ENCODE measurements at places on chromosomes 3 and 15.
A peak's percentile ranks its signal among the peaks of the same experiment; 100 is the strongest.

DNA sequence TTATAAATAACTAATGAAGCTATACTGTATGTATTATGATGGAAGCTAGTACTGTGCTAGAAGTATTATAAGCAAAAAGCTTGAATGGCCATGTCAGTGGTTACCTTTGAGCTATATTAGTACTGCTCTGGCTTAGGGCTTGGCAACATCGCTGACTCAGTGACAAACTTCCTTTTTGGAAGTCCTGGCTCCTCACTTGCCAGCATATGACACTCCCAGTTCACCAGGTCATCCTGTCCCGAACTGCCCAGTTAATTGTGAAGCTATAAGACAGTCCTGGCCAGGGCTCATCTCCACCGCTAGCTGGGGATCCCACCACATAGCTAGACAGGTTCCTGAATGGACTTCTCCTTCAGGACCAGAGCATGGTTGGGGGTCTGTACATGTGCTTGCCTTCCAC lies 31.9 kb downstream of the RAB8B start:
- no peak for DNase-seq

DNA sequence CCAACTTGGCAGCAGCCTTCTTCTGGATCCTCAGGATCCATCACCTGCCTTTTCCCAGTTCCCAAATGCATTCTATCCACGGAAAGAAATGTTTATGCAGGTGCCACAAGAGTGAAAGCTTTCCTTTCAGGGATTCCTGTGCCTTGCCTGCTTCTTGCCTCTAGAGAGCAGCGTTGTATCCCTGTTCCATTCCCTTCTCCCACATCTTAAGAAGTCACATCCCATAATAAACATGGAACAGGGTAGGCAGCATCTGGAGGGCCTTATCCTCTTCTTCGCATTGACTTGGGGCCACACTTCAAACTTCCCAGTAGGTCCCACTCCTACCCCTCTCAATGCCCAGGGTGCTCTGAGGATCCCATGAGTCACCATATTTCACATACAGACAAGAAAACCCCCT lies 72.7 kb upstream of the DCLK3 start:
- DNase-seq: no peak

- no peak for DNase-seq
These were observed 48.6 kb upstream of the LDHAL6B start for GRCh38 chr15:59157840-59158700.

DNA sequence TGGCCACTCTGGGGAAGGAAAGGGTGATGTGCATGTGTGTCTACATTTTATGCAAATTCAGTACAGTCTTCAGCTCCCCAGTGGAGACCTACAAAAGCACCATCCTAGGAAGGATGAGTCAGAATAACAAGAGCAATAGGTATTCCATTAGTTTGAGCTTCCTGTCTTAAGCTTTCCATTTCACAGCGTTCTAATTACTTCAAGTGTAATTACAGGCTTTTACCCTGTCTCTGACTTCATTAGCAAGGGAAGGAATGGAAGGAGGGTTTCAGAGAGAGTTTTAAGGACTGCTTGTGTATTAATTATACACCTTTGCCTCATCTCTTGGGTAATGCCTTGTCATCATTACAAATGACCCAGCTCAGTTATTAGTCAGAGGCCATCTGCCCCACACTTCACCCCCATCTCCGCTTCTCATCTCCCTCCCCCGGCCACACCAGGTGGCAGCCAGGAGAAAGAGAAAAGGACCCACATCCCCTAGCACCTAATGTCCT lies 202.8 kb upstream of the MRPL3 start:
- no peak for DNase-seq

- no peak for DNase-seq
These were observed at the start of gene ROBO2 for GRCh38 chr3:77039606-77040171. Gene ROBO2 (plus strand): TSS chr3:77040099. CDS start chr3:77040786, 687 bp downstream.

- DNase-seq: no peak
These were observed 709.4 kb downstream of the SQOR start for GRCh38 chr15:46344115-46344724.

- DNase-seq: no peak
These were observed 49.2 kb upstream of the CTSH start for GRCh38 chr15:78993931-78994530.

- no peak for DNase-seq
These were observed 107.7 kb upstream of the RASGRP1 start for GRCh38 chr15:38672273-38672672.

- no peak for DNase-seq
These were observed 148.4 kb downstream of the CHST2 start for GRCh38 chr3:143267989-143268388.

DNA sequence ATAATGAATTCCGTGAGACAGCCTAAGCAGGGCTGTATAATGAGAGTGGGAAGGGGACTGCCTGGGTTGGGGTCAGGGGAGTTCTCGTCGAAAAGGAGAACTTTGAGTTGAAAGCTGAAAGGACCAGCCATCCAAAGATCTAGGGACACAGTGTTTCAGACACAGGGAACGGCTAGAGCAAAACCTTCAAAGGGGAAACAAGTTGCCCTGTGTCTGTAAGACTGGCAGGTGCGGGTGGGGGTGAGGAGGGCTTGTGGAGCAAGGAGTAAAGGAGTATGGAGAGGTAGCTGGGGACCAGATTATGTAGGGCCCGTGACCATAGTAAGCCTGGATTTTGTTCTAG lies 1.3 kb upstream of the SRP14 start:
- no peak for DNase-seq

DNA sequence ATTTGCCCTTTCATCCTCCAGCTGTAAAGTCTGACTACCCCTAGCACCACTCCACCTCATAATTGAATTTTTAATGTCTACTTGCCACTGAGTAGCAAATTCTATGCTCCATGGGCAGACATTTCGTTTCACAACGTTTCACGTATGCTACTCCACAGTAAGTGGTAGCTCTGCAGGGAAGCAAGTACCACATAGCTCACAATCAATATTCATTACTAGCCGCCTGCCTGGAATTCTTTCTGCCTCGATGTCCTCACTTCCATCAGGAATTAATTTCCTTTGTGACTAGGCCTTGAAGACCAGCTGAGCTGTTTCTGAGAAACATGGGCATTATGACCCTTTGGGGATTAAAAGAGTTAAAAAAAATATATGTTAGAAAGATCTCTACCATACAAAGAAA lies 15.3 kb downstream of the NPTN start:
- DNase-seq: no peak

- no peak for DNase-seq
These were observed 196.1 kb upstream of the TLE3 start for GRCh38 chr15:70293591-70294470.

DNA sequence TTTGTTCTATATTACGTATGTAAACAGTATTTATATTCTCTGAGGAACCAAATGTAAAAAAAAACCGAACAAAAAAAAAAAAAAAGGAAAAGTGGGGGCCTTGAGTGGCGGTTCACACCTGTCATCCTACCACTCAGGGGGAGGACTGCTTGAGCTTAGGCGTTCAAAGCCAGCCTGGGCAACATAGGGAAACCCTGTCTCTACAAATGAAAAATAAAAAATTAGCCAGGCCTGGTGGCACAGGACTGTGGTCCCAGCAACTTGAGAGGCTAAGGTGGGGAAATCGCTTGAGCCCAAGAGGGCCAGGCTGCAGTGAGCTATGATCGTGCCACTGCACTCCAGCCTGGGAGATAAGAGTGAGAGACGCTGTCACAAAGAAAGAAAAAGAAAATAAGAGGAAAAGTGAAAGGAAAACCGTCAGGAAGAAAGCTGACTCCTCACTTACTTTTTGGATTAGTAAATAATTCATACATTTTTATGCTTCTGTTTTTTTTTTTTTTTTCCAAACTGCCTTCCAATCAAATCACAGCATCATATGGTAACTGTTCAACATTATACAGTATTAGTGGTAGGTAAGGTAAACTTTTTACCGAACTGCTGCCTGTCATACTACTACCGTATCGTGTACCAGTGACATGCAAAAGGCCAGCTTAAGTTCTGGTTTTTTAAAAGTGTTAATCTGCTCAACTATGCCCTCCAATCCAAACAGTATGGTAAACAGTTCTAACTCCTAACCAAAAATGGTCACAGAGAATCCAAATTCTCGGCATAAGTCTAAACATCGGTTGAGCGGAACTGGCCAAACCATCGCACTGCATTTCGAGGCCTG lies 1.2 kb downstream of the PHC3 start:
- no peak for DNase-seq

- DNase-seq: no peak
These were observed 28.7 kb upstream of the LHFPL4 start for GRCh38 chr3:9582332-9582731.

DNA sequence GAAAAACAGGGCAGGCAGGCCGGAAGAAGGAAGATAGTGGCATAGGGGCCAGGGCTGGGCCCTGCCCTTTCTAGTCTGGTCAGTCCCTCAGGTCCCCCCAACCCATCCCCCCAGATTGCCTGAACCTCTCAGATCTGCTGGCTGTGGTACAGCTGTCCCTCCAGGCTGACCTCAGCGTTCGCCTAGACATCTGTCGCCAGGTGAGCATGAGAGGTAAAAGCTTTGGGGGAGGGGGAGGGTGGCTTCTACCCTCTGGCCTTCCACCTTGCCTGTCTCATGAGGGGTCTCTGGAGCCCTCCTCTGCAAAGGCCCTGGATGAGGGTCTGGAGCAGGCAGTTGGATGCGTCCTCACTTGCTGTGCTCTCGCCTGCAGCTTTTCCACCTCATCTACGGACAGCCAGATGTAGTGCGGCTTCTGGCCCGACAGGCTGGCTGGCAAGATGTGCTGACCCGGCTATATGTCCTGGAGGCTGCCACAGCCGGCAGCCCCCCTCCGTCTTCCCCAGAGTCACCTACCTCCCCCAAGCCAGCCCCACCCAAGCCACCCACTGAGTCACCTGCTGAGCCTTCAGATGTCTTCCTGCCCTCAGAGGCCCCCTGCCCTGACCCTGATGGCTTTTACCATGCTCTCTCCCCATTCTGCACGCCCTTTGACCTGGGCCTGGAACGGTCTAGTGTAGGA lies 20.2 kb downstream of the NBEAL2 start:
- no peak for DNase-seq

DNA sequence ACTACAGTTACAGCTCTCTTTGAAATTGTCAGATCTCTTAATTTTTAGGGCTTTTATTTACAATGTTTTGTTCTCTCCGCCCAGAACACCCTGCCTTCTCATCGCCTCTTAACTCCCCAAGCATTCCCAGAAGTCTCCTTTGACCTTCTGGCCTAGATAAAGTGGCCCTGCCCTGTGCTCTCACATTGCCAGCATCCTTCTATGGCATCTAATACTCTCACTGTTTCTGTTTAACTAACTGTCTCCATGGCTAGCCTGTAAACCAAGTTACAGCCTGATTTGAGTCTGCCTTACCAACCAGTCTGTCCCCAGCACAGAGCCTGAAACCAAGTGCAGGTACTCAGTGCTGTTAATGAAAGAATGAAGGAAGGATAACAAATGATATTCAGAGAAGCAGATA lies 19.9 kb downstream of the COL8A1 start:
- no peak for DNase-seq

GRCh38 chr15:78065284-78065872 lies 12.1 kb downstream of the TBC1D2B start:
- no peak for DNase-seq

GRCh38 chr3:196654735-196655090 lies 15.2 kb downstream of the NRROS start:
- DNase-seq: peak; percentile 6

GRCh38 chr15:31344823-31345605 lies 18.4 kb downstream of the KLF13 start:
- DNase-seq: no peak

DNA sequence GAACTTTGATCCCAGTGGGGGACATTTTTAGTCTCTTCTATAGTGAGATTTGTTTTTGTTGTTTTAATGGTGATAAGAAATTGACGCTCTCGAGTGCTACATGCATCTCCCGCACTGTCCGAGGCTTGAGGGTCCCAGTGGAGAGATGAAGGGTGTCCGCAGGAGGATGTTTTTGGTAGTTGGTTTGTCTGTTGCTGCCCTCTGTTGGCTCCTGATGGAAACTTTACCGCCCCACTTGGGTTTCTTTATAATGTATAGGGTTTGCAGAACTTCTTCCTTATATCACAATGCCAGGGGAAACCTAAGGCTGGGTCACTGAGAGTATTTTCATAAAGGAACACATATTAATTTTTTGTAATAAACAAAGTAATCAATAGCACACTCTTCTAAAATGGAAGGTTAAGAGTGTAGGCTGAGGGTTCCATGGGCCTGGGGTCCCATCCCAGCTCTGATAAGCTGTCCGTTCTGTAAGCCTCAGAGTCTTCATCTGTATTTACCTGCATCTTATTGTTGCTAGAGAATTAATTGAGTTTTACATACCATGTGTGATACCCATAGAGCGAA lies 185.3 kb upstream of the FEZF2 start:
- no peak for DNase-seq

DNA sequence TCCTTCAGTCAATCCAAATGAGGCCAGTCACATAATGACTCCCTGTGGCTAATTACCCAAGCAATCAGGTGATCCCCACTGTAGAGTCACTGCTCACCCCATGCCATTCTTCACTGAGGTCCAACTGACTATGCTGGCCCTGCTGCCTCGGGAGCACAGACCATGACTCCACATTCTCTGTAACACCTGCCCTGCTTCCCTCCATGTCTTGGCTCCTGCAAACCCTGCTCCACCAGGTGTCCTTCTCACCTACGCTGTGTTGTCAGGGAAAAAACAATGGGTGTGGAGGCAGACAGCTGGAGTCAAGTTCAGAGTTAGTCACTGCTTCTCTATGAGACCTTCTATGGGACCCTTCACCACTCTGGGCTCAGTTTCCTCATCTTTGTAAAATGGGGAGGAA lies 6.1 kb upstream of the SFMBT1 start:
- no peak for DNase-seq

GRCh38 chr3:8423307-8423706 lies 78.3 kb upstream of the LMCD1 start:
- no peak for DNase-seq

DNA sequence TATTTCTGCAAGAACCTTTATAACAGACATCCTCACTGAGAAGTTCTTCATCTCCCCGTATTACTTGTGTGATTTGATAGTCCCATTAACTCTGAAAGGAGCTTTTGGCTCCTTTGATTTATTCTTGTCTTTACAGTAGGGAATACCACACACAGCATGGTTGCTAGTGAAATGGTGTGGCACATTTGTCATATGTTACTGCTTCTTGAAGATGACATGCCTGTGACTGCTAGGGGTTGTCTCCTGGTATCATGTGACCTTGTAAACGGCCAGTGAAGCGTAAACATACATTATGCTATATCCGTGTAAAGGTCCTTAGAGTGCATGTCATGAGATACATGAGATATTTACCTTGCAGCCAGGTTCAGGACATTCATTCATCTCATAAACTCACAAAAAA lies 197.9 kb downstream of the RYR3 start:
- DNase-seq: no peak

GRCh38 chr15:68343579-68344225 lies 66.2 kb downstream of the FEM1B start:
- no peak for DNase-seq
